Smooth muscle cell of trachea (primary cell): ENCODE measurements at places on chromosomes 4 and X. TPM values are rescaled to one million over a fixed set of nuclear protein-coding genes. Genes with fewer than 3 reads are reported as not detected.

Gene KCND1
- total RNA-seq, result 1.9 and 4.3 TPM in 2 replicates

Gene EDA2R
- 12.1 and 22.8 TPM in 2 replicates for total RNA-seq

Gene NOX1
- total RNA-seq, result under 0.01 TPM in 1 of 2 replicates, not detected in the other

Gene SAGE1
- not detected in 2 replicates for total RNA-seq

Gene ITGB1BP2
- total RNA-seq, result 0.99 and 1.0 TPM in 2 replicates

Gene MAP7D3
- 13.9 and 19.6 TPM in 2 replicates for total RNA-seq

Gene TCEAL5
- total RNA-seq, result not detected in 2 replicates

Gene TEX11
- 0.15 TPM in 1 of 2 replicates, not detected in the other for total RNA-seq

Gene ADH6
- total RNA-seq, result 0.33 TPM in 1 of 2 replicates, not detected in the other

Gene PDZD4
- total RNA-seq, result 0.15 and 0.33 TPM in 2 replicates

Gene BLOC1S4
- total RNA-seq, result 22.5 and 23.3 TPM in 2 replicates

Gene ENOPH1
- 40.5 and 42.9 TPM in 2 replicates for total RNA-seq

Gene CLRN2
- total RNA-seq, result not detected in 2 replicates

Gene SLITRK4
- total RNA-seq, result 0.33 and 0.87 TPM in 2 replicates

Gene EDA
- 0.33 and 0.73 TPM in 2 replicates for total RNA-seq

Gene IL2
- not detected in 2 replicates for total RNA-seq

Gene UGT2A1
- not detected in 2 replicates for total RNA-seq

Gene SFRP2
- total RNA-seq, result not detected in 2 replicates

Gene PCYT1B
- 0.15 and 0.17 TPM in 2 replicates for total RNA-seq

Gene PCDH19
- total RNA-seq, result under 0.01 TPM in 2 replicates

Gene S100P
- not detected in 2 replicates for total RNA-seq

Gene FREM3
- total RNA-seq, result not detected in 2 replicates

Gene PWWP3B
- 0.15 and 0.17 TPM in 2 replicates for total RNA-seq

Gene CT45A3
- not detected in 2 replicates for total RNA-seq

Gene IL13RA2
- total RNA-seq, result 44.8 and 103 TPM in 2 replicates

Gene IRS4
- total RNA-seq, result not detected in 2 replicates

Gene GSX2
- total RNA-seq, result not detected in 2 replicates

Gene ZNF711
- under 0.01 and 0.29 TPM in 2 replicates for total RNA-seq
